ENCODE measurements at places on chromosomes 6 and 20.

DNA sequence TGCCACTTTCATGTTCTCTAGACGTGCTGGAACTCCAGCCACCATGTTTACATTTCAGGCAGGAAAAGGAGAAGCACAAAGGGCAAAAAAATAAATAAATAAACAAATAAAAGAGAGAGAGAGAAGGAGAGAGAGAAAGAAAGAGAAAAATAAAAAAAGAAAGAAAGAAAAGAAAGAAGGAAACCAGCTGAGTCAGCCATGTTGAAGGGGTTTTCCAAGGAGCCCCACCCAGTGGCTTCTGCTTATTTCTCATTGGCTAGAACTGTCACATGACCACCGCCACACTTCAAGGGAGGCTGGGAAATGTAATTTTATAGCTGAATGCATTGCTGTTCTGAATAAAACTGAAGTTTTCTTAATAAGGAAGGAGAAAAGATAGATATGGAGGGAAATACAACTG is 71.1 kb downstream of the BFSP1 start:
- no peak for DNase-seq

GRCh38 chr20:22414305-22414742 is 170.0 kb downstream of the FOXA2 start:
- DNase-seq, result no peak

- DNase-seq, result no peak
Observed at GRCh38 chr6:51098791-51099190, 280.1 kb downstream of the TFAP2B start.

GRCh38 chr6:1379017-1379787 is 10.2 kb upstream of the FOXF2 start:
- no peak for DNase-seq

DNA sequence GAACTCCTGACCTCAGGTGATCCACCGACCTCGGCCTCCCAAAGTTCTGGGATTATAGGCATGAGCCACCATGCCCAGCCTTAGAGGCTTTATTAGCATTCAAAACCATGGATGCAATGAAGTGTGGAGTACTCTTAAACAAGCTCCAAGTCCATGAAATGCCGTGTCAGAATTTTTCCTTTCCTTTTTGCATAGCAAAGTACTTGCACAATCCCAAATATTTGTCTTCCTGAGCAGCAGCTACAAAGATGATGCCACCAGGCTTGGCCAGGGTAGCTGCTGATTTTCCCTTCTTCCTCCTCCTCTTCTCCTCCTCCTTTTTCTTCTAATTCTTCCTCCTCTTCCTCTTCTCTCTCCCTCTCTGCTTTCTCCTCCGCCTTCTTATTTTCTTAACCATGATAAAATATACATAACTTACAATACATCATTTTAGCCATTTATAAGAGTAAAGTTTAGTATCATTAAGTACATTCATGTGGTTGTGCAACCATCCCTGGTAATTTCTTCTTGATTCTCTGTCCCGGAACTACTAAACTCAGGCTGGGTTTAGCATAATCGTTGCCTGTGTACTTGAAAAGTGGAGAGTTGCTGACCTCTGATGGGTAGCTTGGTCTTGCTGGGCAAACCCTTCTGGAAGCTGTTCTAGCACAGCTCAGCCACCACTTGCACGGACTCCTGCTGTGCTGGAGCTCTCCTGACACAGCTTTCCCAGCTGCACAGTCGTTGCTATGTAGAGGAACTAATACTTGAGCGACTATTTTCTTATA is 20.3 kb downstream of the MUCL3 start:
- no peak for DNase-seq

GRCh38 chr6:131134220-131134979 is 867 bp upstream of the AKAP7 start:
- no peak for DNase-seq

DNA sequence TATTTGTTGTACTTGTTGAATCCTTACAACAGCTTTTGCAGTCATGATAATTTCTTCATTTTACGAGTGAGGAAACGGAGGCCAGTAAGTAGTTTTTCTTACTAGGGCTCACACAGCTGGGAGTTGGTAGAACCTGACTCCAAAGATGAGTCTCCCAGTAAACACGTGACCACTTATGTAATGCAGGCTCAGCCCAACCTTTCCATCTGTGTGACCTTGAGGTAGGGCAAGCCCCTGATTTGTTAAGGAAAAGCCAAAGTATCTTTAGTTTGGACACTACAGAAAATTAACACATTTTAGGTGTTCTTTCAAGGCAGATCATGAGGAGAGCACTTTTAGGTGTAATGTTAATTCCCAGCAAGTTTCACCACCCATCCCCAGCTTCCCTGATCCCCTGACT is 111.3 kb downstream of the LRRC1 start:
- DNase-seq, result no peak

DNA sequence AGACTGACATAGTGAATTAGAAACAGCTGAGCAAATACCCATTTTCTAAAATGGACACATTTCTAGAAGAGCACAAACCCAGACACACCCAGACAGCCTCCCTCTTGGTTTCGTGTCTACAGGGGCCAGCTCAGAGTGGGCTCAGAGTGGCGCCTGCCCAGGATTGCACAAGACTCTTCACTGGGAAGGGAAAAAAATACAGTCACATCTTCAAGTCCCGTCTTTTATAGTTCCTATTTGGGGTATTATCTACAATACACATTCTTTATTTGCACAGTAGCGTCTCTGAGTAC is 246.1 kb upstream of the AFDN start:
- no peak for DNase-seq

DNA sequence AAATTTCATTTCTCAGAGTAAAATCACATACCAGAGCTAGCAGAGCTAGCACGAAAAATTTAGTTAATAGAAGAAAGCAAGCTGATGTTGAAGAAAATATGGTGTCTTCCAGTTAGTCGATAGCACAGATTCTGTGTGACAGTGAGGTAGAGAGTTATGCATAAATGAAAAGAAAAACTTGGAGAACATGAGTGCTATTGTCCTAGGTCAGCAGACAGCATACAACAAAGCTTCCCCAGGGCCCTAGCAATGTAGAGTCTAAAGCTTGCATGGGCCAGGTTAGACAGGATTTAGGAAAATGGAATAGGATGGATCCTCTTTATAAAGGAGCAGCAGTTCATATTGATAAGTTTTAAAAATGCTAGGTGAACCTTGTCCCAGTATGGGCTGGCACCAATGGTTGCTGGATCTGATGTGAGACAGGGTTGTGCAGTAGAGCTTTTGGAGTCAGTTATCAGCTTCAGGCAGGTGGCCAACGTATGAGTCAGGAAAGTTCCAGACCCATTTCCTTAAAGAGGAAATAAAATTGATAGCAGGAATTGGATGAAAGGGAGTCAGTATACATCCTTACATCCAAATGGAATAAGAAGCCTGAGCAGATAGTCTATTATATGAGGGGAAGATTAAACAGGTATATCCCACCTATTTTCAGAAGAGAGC is 277.2 kb downstream of the FRK start:
- DNase-seq, result no peak

DNA sequence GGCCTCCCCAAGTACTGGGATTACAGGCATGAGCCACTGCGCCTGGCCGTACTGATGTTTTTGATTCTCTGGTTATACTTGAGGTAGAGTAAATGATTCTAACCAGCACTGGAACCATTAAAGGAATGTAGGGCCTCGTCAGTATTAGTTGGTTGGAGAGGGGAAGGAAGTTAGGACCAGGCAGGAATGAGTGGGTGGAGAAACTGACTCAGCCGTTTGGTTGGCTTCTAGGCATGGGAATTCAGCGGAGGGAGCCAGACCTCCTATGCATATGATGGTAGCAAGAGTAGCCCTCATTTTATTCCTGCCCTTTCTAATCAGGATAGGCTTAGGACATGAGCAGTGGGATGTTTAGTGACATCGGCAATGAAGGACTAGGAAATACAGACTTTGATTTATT is 19.0 kb upstream of the SERINC3 start:
- DNase-seq, result no peak

GRCh38 chr6:78629154-78629721 is 238.1 kb upstream of the IRAK1BP1 start:
- DNase-seq, result no peak

- DNase-seq, result no peak
Observed at GRCh38 chr6:35141007-35141655, at the start of gene TCP11. TSS of gene TCP11 (minus strand) at chr6:35141339. CDS start at chr6:35140870, 469 bp downstream.

DNA sequence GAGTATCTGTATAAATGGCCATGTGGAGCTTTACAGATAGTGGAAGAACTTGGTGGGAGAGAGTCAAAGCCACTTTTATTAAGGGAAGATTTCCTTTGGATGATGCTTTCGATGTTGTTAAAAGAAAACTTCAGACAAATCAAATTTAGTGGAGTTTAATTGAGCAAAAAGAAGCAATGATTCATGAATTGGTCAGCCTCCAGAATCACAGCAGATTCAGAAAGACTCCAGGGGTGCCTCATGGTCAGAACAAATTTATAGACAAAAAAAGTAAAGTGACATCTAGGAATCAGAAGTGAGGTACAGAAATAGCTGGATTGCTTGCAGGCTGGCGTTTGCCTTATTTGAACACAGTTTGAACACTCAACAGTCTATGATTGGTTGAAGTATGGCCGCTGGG is 5.3 kb upstream of the CGA start:
- DNase-seq, result no peak

- no peak for DNase-seq
Observed at GRCh38 chr6:142297996-142298753, 3.6 kb upstream of the ADGRG6 start.

GRCh38 chr20:58466095-58466708 is 49.0 kb downstream of the APCDD1L start:
- no peak for DNase-seq

- DNase-seq, result no peak
Observed at GRCh38 chr6:122576888-122577287, 33.3 kb upstream of the PKIB start.

DNA sequence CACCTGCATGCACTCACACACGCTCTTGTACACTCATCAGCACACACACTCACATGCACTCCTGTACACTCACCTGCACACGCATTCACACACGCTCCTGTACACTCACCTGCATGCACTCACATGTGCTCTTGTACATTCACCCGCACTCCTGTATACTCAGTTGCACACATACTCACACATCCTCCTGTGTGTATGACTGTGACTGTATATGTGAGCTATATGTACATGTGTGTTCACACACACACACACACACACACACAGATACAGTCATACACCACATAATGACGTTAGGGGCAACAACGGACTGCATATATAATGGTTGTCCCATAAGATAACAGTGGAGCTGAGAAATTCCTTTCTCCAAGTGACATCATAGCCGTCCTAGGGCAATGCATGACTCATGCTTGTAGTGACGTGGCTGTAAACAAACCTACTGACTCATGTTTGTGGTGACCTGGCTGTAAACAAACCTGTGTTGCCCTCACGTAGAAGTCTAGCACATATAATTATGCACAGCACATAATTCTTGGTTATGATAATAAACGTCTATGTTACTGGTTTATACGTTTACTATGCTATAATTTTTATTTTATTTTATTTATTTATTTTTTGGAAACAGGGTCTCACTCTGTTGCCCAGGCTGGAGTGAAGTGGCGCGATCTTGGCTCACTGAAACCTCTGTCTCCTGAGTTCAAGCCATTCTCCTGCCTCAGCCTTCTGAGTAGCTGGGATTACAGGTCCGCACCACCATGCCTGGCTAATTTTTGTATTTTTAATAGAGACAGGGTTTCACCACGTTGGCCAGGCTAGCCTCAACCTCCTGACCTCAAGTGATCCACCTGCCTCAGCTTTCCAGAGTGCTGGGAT is 22.8 kb upstream of the TAF4 start:
- DNase-seq, result no peak

DNA sequence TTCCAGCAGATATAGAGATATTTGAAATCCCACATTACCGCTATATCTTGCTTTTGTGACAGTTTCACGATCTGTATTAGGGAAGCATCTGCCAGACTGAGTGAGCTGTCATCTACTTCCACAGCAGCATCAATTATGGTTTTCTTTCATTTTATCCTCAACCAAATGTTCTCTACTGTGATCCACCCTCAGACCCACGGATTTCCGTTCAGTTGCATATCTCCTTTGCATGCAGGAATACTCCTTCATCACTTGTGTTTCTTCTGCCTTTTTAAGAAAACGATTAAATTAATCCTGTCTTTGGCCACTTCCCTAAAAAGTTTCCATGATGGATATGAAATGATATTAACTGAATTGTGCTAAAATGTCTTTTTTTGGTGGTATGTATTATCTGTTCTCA is 262.1 kb upstream of the ADGRB3 start:
- no peak for DNase-seq

DNA sequence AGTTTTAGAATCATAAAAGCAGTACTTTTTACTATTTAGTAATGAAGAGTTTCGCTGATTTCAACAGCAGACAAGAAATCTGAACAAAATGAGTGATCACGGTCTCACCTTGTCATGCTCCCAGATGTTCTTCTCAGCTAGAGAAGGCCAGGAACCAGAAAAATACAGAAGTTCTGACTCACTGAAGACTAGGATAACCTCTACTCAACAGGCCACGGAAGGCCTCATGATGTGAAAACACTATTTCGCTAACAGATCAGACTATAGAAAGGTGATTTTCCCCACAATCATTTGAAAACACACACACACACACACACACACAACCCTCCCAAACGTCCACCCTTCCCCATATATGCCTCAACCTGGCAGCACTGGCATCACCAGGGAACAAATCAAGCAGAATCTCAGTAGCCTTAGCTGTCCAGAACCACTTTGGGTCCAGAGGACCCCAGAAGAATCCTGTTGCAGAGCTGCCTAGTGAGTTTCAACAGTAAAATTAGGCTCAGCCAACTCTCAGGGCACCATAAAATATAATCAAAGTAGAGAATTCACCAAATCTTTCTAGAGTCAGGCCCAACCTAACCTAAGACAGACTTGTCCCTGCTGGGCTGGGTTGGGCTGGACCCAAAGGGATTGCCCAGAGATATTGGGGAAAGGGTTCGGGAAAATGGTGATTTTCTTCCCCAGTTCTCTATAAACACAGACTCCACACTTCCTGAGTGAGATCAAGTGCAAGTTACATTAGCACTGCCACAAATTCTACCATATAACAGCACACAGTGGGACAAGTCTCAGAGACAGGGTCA is 7.9 kb downstream of the EXOC2 start:
- no peak for DNase-seq

DNA sequence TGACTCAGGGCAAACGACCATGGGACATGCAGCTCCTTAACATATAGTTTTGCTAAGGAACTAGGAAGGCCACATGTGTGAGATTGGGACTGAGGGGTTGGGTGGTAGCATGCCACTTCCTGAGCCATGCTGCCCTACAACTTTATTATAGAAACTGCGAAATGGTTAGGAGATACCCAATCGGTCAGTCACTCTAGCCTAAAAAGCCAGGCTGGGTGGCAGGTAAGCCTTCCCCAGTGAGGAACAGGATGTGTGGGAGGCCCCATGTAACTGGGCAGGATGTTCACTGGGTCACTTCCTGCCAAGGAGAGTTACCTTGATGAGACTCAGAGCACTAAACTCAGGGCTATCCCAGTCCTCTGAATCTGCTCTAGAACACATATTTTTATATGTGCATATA is 123.5 kb downstream of the MAP3K7 start:
- DNase-seq, result no peak

All from COR-L47 (cell line).